NCI-H345 (cell line): ENCODE measurements at places on chromosomes 16 and 17.
A peak's percentile ranks its signal among the peaks of the same experiment; 100 is the strongest.

DNA sequence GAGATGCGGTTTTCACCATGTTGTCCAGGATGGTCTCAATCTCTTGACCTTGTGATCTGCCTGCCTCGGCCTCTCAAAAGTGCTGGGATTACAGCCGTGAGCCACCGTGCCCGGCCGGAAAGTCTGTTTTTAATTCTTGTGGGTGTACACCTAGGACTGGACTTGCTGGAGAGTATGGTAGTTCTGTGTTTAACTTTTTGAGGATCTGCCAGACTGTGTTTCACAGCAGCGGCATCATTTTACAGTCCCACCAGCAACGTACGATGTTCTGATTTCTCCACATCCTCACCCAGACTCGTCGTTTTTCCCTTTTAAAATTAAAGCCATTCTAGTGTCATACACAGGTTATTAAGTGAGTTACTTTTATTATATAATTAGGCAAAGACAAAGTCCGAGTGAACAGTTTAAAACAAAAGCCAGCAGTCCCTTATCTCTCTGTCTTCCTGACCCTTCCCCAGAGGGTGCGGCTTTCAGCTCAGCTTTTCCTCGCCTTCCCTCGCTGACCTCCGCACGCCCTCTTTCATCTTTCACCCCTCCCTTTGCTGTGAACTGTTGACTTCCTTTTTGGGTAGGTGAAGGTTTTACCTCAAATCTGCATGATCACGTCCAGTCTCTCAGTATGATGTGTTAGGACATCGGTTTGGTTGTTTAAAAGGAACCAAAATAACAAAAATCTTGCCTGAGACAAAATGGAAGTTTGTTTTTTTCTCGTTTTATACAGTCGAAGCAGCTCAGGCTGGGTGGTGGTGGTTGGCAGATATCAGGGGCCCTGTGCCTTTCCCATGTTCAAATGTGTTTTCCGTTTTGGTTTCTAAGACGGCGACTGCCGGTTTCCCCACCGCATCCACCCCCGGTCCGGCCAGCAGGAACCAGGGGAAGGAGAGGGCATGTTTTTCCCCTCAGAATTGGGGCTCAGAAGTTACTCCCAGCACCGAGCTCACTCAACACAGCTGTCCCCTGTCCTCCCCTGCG lies 18.0 kb downstream of the FAM234A start:
- no peak for DNase-seq

DNA sequence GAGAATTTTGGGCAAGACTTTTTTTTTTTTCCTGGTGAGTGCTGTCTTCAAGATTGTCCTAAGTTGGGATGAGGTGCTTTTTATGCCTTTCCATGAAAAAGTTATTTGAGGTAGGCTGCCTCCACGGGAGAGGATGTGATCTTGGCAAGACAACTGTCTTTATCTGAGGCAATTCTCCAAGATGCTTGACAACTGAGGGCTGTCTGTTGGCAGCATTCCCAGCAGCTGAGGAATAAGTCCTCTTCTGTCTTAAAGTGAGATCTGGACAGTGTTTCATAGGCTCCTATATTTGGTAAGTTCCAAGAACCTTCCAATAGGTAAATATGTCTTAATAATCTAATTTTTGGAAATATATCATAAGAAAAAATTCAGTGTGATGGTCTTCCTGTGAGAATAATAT lies 662.0 kb downstream of the CDH11 start:
- DNase-seq, result no peak

- DNase-seq, result peak; percentile 51
Measured at GRCh38 chr17:39573447-39574298, 34.0 kb downstream of the NEUROD2 start.

GRCh38 chr17:47735139-47735464 lies 2.1 kb downstream of the TBX21 start:
- DNase-seq, result no peak

- no peak for DNase-seq
Measured at GRCh38 chr16:72824761-72825160, 223.2 kb downstream of the ZFHX3 start.

DNA sequence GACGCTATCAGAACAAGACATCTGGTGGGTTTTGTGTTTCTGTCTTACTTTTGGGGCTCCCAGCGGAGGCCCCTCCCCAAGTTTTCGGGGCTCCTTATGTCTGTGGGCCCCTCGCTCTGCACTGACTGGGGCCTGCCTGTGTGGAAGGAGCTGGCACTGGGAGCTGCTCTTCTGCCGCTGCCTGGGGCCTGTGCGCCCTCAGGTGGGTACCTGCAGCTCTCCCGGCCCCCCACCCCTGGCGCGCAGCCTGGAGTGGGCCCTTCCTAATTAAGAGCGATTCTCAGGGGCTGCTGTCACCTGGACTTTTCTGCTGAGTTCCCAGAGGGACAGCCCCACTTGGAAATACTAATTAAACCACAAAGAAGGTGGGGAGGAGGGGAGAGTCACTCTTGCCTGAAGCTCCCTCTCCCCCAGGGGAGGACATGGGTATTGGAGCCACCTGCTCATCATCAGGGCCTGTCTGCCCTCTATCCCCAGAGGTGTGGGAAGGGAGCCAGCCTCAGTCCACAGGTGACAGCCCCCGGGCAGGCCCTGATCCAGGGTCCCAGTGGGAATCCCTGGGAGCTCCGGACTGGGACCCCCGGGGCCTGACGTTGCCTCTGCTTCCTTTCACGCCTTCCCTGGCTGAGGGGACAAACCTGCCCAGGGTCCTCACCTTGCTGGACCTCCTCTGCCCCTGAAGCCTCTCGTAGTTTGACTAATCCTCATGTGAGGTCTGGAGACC lies 36.5 kb downstream of the GSE1 start:
- DNase-seq, result peak; percentile 79

- DNase-seq, result no peak
Measured at GRCh38 chr17:1843947-1844346, 14.1 kb downstream of the RPA1 start.

- DNase-seq, result no peak
Measured at GRCh38 chr16:75820672-75821071, 94.4 kb upstream of the CPHXL start.

GRCh38 chr16:13919330-13919682 lies 648 bp upstream of the ERCC4 start:
- DNase-seq, result peak; percentile 52

DNA sequence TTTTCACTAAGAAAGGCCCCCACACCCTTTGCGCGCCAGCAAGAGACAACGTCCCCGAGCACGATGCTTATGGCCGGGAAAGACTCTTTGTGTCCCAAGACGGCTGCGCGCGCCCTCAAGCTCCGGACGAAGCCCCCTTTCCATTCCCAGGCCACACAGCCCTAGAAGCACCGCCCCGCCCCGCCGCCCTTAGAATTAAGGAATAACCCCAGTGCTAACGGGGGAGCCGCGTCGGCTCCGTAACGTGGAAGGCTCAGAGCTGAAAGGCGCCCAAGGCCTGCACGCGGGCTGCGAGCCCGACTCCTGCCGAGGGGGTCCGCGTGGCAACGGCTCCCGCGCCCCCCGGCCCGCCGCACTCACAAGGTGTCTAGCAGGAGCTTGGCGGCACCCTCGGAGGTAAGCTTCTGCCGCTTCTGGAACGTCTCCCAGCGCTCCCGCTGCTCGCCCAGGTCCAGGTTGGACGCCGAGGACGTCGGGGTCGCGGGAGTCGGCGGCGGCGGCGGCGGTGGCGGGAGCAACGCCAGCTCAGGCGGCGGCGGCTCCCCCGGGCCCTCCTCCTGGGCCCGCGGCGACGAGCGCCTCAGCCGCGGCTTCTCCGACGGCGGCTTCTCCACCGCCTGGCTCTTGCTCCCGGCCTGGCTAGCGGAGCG lies 477 bp downstream of the CENPV start:
- peak; percentile 45 for DNase-seq

DNA sequence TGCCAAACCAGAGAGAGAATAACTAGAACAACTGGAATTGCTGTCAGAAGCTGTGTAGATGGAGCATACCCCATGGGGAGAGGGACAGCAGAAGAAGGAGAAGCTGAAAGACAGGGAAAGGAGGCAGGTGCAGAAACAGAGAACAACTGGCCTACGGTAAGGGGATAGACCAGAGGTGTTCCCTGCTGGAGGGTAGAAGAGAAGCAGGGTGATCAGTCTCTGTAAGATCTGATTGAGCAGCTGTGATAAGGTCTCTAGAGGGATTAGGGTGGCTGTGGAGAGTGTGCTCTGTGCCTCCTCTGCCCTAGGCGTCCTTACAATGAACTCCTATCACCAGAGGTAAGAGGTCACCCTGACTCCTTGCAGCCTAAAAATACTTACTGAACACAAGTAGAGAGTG lies 30.4 kb upstream of the HS3ST3B1 start:
- DNase-seq, result no peak

DNA sequence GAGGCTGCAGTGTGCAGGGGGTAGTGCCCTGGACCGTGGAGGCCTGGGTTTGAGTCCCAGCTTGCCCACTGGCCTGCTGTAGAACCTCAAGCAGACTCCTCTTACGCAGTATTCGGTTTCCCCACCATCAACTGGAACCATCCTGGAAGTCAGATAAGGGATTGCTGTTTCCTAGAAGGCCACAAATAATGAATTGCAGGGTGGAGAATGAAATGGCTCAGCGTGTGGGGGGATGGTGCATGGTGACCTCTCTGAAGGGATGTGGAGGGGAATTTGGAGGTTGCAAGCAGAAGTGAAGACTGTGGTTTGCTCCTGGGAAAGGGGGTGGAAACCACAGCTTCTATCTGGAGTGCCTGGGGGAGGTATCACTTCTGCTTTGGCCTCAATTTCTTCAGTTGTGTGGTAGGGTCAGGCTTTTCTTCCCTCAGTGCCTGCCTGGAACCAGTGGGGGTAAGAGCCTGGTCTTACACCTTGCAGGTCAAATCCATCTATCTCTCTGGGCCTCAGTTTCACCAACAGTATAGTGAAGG lies 1.7 kb downstream of the ADGRG5 start:
- no peak for DNase-seq

GRCh38 chr16:78290872-78291591 lies 191.6 kb downstream of the WWOX start:
- no peak for DNase-seq

- no peak for DNase-seq
Measured at GRCh38 chr17:77345260-77345910, 204.6 kb downstream of the SEC14L1 start.

- DNase-seq, result no peak
Measured at GRCh38 chr16:13823501-13823900, 96.5 kb upstream of the ERCC4 start.
